ENCODE measurements at places on chromosomes 11 and 22. TPM values are rescaled to one million over a fixed set of nuclear protein-coding genes. Genes with fewer than 3 reads are reported as not detected.

The P2RY6 gene
- total RNA-seq = not detected

The CFAP300 gene
- 2.0 TPM for total RNA-seq

The ANGPTL5 gene
- not detected for total RNA-seq

The CDC42EP1 gene
- total RNA-seq = 118 TPM

The EMID1 gene
- total RNA-seq = 6.8 TPM

The RPL3 gene
- total RNA-seq = 3,654 TPM

The APOL4 gene
- total RNA-seq = 2.2 TPM

The CALCA gene
- total RNA-seq = not detected

The CNTF gene
- 0.17 TPM for total RNA-seq

The DEUP1 gene
- not detected for total RNA-seq

The UCP2 gene
- total RNA-seq = 3.8 TPM

Measured in pericardium fibroblast (primary cell).